ENCODE measurements at places on chromosomes 2 and 18. TPM values are rescaled to one million over a fixed set of nuclear protein-coding genes. Genes with fewer than 3 reads are reported as not detected.

GRCh38 chr2:106953236-106953635 lies 67.3 kb upstream of the ST6GAL2 start:
- no peaks in the 10 kb centered on the region for H3K27me3 ChIP-seq
- no peaks in the 10 kb centered on the region for H3K36me3 ChIP-seq

GRCh38 chr2:4066217-4066616 lies 362.8 kb downstream of the DCDC2C start:
- H3K4me3 ChIP-seq: no peak overlapping the region
- no peaks in the 10 kb centered on the region for H3K36me3 ChIP-seq
- no peaks in the 10 kb centered on the region for H3K4me1 ChIP-seq
- H3K27ac ChIP-seq: no peak overlapping the region
- peaks cover 1% of the 10 kb centered on the region for H3K27me3 ChIP-seq

GRCh38 chr2:124258140-124258880 lies 233.2 kb downstream of the CNTNAP5 start:
- H3K4me1 ChIP-seq: no peaks in the 10 kb centered on the region
- H3K36me3 ChIP-seq: no peaks in the 10 kb centered on the region
- no peak for DNase-seq
- no peaks in the 10 kb centered on the region for H3K27me3 ChIP-seq
- H3K27ac ChIP-seq: no peak overlapping the region
- no peak overlapping the region for H3K4me3 ChIP-seq

GRCh38 chr2:68514316-68514929 lies 47.0 kb downstream of the APLF start:
- H3K27me3 ChIP-seq: no peaks in the 10 kb centered on the region
- peaks cover 2% of the 10 kb centered on the region for H3K4me1 ChIP-seq

DNA sequence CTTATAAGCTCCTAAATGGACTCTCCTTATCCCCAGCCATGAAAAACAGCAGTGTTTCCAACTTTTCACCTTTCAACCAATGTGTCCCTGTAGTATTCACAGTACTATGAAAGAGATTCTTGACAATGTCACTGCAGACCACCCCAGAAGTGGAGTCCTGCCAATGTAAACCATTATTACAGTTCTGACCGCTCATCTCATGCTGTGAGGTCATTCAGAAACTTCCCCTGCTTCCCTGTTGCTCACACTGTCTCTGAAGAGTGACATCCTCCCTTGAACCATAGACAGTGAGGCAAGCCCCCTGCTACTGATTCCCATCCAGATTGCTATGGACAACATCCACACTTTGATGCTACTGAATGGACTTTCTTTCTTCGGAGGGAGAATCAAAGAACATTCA lies 1523.7 kb upstream of the ACVR2A start:
- H3K27ac ChIP-seq: no peak overlapping the region
- DNase-seq: no peak
- no peaks in the 10 kb centered on the region for H3K27me3 ChIP-seq

GRCh38 chr2:47014564-47015051 lies 99.0 kb upstream of the MCFD2 start:
- no peak overlapping the region for H3K4me3 ChIP-seq
- H3K27me3 ChIP-seq: peaks cover 3% of the 10 kb centered on the region
- H3K27ac ChIP-seq: no peak overlapping the region
- no peak for DNase-seq
- H3K36me3 ChIP-seq: no peaks in the 10 kb centered on the region

- H3K4me1 ChIP-seq: no peaks in the 10 kb centered on the region
- H3K4me3 ChIP-seq: no peak overlapping the region
- DNase-seq: no peak
- no peak overlapping the region for H3K27ac ChIP-seq
Measured at GRCh38 chr18:21398121-21398520, 156.1 kb downstream of the GREB1L start.

- H3K4me1 ChIP-seq: peaks cover 6% of the 10 kb centered on the region
- no peak for DNase-seq
- no peak overlapping the region for H3K4me3 ChIP-seq
- H3K27me3 ChIP-seq: no peaks in the 10 kb centered on the region
- H3K36me3 ChIP-seq: no peaks in the 10 kb centered on the region
Measured at GRCh38 chr18:26383454-26384270, 157.4 kb downstream of the TAF4B start.

DNA sequence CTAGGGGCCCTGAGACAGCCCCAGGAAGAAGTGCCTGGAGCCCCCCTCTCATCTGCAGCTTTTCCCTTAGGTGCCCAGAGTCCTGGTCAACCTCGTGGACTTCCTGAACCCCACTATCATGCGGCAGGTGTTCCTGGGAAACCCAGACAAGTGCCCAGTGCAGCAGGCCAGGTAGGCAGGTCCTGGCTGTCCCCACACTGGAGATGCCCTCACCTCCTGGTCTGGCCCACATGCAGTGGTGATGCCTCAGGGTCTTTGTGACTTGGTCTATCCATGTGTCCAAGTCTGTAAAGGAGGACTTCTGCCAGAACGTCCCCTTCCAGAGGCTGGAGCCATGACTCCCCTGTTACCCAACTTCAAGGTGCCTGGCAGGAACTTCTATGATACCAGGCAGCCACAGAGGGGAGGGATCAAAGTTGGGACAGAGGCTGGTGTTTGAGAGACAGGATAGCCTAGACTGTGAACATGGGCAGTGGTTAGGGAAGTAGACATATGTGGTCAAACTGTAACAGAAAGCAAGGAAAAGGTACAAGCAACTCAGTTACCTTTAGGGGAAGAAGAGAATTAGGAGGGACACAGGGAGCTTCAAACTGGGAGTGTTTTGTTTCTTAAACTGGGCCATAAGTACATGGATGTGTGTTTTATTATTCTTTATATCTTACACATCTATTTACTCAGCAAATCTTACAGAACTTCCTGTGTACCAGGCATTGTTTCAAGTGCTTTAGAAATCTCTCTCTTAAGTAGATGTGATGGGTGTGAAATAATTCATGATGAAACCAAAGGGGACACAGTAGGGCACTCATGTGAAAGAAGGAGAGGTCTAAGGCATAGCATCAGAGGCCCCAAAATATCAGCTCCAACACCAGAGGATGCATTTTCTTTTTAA lies 107.1 kb downstream of the PLB1 start:
- H3K27ac ChIP-seq: no peak overlapping the region
- H3K36me3 ChIP-seq: no peaks in the 10 kb centered on the region
- no peak overlapping the region for H3K4me3 ChIP-seq
- peaks cover 4% of the 10 kb centered on the region for H3K4me1 ChIP-seq

- H3K36me3 ChIP-seq: no peaks in the 10 kb centered on the region
- peaks cover 5% of the 10 kb centered on the region for H3K27me3 ChIP-seq
- no peak overlapping the region for H3K4me3 ChIP-seq
- H3K27ac ChIP-seq: no peak overlapping the region
Measured at GRCh38 chr2:100822587-100823248, 2.8 kb downstream of the NPAS2 start.

DNA sequence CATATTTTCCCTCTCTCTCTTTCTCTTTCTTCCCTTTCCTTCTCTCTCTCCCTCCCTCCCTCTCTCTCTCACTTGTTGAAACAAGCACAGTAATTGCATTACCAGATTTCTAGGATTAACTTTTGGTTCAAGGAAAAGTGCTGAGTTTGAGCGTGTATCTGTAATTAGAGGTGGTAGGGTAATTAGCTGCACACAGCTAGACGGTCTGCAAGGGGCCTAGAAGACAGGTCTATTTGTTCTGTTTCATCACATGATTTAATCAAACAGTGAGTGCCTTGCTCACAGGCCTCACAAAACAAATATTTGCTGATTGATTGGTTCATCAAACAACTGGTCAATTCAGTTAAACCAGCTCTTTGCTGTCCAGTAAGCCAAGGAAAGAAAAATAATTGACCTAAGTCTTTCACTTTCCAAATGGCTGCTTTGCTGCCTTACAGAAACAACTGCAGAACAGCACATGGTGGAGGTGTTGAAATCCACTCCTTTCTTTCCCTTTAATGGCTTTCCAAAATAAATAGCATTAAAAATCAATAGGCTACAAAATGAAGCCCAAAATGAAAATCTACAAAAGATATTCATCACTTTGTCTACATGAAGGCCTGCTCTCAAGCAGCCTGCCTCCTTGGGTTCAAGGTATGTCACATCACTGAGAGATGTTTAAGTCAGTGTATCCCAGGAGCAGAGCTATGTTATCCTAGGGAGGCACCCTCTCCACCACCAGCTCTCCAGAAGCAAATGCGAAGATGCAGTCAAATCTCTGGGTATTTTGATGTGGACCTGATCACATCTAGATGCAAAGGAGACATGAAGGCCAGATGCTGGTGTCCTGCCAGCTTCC lies 264.4 kb upstream of the SIX2 start:
- no peaks in the 10 kb centered on the region for H3K36me3 ChIP-seq
- peaks cover 2% of the 10 kb centered on the region for H3K27me3 ChIP-seq
- no peak for DNase-seq

DNA sequence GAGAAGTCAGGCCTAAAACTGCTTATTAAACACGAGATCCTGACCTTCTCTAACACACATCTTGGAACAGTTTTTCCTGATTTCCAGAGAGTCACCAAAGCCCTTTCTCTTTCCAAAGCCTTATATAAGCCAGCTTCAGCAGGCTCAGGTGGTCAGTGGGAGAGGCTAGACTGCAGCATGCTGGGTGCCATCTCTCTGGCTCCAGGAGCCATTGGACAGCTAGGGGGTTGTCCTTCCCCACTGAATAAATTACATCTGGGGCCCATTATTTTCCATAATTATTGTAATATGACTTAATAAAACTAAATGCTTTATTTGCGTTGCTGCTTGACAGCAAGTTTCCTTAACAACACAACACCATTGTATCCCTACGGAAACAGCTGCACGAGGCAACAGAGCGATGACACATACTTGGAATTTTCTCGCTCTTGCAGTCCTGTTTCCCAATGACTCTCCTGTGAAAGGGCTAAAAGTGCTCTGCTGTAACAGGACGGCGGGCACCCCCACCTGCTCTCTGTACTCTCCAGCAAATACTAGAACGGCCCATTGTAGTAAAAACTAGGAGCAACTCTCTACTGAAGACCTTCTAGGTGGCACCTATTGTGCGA lies 160.6 kb downstream of the RNF144A start:
- H3K27ac ChIP-seq: no peak overlapping the region
- no peak overlapping the region for H3K4me3 ChIP-seq
- H3K4me1 ChIP-seq: no peaks in the 10 kb centered on the region
- H3K36me3 ChIP-seq: no peaks in the 10 kb centered on the region

DNA sequence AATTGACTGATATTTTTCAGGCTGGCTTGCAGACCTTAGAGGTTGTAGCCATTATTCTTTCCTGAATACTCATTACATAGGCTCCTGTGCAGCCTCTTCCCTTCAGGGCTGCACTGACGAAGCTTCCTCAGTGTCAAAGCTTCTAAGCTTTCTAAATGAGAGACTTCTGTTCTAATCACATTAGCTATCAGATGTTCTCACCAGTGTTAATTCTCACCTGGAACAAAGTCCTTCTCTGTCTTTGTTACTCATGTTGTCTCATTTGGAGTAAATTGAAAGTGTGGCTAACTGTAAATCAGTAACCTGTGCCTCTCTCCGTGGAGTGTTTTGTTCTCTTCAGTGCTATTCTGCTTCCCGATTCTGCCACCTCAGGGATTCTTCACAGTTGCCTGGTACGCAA lies 76.9 kb downstream of the MC4R start:
- no peak for DNase-seq
- no peaks in the 10 kb centered on the region for H3K36me3 ChIP-seq
- no peak overlapping the region for H3K27ac ChIP-seq
- no peak overlapping the region for H3K4me3 ChIP-seq
- no peaks in the 10 kb centered on the region for H3K27me3 ChIP-seq

The TMEM169 gene
- 166 TPM for total RNA-seq

The NT5DC4 gene
- not detected for total RNA-seq

The MDH1B gene
- 0.98 TPM for total RNA-seq

The MATN3 gene
- 0.32 TPM for total RNA-seq

The AKAIN1 gene
- total RNA-seq: 14.1 TPM

The FIGN gene
- total RNA-seq: 12.4 TPM

Measured in glutamatergic neuron (in vitro differentiated cells).